ENCODE measurements at places on chromosomes 7 and 10.

- no peak for DNase-seq
These were observed 5.8 kb upstream of the FEZF1 start for GRCh38 chr7:122310119-122311021.

- no peak for DNase-seq
These were observed 450.6 kb downstream of the DNAJB9 start for GRCh38 chr7:109020251-109020650.

DNA sequence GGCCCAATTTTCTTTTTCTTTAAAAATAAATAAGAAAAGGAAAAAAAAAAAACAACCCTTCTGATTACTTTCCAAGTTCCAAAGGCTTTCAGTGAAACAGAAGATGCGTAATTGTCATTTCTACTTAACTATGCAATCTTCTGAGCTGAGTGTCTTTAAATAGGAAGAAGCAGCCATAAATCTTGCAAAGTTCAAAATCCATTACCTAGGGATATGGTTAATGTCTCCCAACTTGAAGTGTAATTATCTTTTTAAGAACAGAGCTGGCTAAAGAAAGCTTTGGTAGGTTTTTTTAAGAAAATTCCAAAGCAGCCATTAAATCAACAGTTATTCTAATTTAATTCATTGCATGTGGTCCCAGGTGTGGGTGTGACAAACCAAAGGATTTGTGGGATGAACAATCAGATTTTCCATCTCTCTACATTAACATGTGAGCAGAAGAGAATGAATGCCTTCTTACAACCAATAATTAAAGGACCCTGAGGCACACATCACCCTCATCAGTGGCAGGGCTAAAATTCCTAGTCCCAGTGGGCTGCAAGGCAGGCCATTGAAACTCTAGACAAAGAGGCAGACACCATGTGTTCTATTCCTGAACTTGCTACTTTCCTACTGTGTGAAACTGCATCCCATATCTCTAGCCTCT is 419.2 kb downstream of the REEP3 start:
- DNase-seq: no peak

DNA sequence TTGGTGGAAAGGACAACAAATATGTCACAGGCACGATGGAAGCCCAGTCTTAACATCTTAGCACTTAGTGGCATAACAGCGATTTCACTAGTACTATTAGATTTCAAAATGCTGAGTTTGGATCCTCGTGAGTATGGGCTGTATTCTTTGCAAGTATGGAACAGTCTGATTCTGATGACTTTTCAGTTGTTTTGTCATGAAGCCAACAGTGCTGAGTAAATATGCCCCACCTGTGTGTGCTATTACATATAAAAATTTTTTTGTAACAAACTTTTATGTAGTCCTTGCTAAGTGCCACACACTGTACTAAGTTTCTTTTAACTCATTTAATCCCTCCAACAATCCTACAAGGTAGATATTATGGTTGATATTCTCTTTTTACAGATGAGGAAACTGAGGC is 30.8 kb downstream of the MTURN start:
- DNase-seq: no peak

DNA sequence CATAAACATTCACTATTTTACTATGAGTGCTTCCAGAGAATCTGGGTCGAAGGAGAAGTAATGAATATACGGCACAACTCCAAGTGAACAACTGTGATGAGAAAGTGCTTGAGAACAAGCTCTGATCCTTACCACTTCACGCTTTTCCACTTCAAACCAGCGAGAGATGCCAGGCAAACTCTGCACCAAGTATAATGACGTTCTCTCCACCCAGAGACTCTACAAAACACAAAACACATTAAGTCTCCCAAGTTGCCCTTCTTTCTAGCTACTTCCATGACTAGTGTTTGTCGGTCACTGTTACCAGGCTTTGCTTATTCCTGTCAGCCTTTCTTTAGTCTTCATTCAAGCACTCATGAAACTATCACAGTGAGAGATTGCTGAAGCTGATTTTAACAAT is 193.1 kb upstream of the IMMP2L start:
- no peak for DNase-seq

GRCh38 chr10:78916227-78916626 is 152.5 kb upstream of the ZMIZ1 start:
- no peak for DNase-seq

DNA sequence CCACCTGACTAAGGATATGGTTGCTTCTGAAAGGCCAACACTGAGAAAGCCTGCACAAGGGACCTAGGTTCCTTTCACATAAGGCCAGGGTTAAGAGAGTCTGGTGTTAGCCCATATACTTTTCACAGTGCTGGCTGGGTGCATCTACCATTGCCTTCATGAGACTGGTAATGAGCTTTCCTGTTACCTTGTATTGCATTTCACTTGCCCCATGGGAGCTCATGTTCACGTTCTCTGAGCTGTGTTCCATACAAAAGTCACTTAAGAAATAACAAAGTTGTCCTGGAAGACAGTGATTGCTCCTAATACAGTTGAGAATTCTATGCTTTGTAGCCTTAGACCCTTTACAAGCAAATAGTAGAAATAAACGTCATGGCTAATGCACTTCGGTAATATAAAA is 337.8 kb upstream of the TEX47 start:
- DNase-seq: no peak

DNA sequence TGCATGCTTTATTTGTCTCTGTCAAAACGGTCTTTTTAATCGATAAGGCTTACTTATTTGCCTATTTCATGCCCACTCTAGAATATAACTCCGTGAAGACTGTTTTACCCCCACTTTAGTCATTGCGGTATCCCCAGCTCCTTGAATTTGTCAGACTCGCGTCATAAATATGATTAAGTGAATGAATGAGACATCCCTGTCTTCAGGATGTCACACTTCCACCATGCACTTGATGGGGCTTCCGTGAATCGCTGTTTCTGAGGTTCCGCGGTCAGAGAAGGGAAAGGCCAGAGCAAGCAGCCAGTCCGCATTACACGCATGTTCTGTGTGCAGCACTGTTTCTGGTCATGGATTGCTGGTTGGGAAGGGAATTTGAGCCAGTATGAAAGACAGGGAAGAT is 138.8 kb downstream of the CELF2 start:
- DNase-seq: no peak

DNA sequence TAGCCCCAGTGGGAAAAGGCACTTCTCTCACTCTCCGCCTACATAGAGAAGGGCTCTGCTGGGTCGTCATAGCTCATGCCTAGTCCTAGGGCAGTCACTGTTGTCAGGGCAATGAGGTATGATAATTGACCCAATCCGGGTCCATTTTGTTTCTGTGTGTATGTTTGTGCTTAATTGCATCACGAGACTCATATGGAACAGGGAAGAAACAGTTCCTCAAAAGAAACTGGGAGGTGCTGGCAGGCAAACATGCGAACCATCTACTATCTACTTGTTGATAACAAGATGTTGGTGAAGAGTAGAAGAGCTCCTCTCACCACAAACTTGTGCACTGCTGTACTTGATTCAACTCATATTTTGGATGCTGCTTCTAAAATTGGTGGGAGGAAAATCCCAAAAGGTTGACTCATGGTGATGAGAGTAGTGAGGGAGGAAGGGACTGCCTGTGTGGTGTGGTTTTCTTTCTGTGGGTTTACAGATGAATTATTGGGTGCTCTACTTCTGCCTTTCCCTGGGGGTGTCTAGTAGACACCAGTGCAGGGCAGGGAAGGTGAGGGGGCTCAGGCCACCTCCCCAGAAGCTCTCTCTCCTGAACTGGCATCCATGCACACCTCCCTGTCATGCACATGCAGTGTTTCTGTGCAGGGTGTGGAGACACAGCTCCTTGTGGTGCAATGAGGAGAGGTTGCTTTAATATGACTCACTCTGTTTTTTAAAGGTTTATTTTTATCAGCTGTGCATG is 29.4 kb downstream of the LSMEM1 start:
- DNase-seq: no peak

GRCh38 chr10:8054494-8055407 is at the start of gene GATA3:
Gene GATA3, plus strand, starts transcription at chr10:8054688. Its CDS starts 968 bp downstream, at chr10:8055656.
- DNase-seq: no peak

DNA sequence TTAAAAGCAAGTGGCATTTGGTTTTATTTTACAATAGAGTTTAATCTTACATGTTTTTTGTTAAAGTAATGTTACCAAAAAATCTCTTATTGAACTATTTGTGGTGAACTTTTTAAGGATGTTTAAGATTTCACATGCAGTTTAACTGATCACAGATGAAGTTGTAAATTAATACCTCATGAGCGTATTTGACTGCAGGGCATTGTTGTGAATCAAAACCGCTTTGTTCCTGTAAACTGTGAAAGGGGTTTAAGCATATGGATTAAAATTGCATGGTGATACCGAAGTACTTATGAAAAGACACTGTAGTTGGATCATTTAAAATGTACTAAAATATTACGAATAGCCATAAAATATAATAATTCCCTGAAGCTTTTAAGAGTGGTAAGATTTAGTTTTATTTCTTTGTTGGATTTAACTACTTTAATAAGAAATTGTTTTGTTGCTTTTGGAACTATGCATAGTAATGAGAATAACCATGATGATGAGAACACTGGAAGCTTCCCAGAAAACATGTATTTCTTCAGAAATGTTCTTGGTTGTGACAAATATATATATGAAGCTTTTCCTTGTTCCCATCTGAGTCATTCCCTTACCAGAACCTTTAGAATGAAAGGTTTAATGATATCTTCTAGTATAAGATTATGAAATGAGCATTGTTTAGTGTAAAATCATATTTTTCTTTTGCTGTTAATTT is 131.3 kb downstream of the ADK start:
- DNase-seq: no peak

DNA sequence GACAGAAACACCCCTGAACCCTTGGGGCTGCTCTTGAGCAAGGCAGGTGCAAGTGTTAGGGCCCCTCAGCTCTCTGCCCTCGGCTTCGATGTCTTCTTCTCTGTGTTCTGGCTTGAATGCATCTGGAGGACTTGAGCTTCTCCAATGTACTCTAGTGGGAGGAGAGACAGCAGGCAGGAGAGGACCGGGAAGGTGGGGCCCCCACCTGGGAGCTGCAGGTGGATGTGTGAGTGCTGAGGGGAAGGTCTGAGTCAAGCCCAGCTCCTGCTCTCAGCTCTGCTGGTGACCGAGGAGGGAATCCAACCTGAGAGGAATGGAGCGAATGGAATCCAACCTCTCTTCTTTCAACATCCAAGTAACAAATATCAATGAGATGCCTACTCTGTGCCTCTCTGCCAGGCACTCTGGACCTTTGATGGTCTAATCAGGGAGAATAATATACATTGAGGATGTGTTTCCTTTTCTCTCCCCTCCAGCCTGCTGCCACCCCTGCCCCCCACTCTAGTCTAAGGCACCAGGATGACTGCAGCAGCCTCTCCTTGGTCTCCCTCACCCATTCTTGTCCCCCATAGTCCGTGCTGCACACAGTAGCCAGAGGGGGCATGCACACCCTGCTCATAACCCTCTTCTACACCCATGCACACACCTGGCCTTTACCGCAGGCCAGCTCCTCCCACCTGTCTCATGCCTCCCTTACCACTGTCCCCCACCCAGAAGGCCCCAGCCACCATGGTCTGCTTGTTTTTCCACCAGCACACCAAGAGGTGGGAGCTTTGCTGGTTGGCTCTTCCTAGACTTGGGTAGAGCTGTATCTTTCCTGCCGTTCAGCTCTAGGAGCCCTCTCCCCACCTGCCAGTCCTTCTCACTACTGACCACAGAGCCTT is 13.6 kb downstream of the TBATA start:
- DNase-seq: no peak

DNA sequence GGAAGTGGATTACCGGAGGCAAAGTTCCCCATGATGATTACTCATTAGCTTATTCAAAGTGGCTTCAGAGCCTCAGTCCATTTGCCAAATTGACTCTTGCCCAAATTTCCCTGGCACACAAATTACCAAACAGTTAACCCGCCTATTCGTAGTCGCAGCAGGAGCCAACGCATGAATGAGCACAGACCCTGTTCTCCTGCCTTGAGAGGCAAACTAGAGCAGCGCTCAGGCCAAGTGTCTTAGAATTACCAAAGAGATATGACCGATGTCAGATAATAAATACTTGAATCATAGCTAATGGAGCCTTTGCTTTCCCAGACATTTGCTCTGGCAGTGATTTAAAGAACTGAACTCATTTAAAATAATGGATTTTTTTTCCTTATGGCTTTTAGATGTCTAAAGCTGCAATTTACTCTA is 64.9 kb downstream of the CTTNBP2 start:
- no peak for DNase-seq

DNA sequence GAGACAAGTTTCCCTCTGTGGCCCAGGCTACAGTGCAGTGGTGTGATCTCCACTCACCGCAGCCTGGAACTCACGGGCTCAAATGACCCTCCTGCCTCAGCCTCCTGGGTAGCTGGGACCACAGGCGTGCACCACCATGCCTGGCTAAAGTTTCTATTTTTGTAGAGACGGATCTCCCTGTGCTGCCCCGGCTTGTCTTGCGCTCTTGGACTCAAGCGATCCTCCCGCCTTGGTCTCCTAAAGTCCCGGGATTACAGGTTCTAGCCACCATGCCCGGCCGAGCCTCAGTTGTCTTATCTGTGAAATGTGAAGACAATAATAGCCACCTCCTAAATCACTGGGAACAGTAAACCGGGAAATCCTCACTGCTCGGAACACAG is 88.1 kb downstream of the FOXL3 start:
- DNase-seq: no peak

GRCh38 chr10:26067680-26068079 is 133.7 kb downstream of the MYO3A start:
- no peak for DNase-seq

- DNase-seq: no peak
These were observed 3.7 kb upstream of the HNRNPH3 start for GRCh38 chr10:68327889-68328786.

- no peak for DNase-seq
These were observed 55.1 kb downstream of the ABI1 start for GRCh38 chr10:26805567-26806245.

- no peak for DNase-seq
These were observed 254.8 kb downstream of the PHF14 start for GRCh38 chr7:11228515-11228914.

DNA sequence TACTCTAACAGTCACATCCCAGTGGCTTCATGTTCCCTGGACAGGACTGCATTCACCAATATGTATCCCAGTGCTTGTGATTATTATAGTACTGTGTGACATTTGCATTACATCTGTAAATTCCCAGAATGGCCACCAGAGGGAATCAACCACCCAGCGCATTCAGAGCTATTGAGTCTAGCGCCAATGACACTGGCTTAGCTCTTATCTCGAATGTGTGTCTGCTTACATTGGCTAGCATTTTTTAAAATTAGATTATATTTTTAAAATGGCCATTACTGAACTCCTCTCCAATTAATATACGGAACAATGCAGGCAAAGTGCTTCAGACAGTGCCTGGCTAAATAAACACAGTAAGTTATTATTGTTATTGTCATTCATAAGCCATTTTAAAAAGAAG is 36.3 kb downstream of the TRIL start:
- peak; percentile 47 for DNase-seq

GRCh38 chr7:15685358-15686294 is 857 bp downstream of the MEOX2 start:
- DNase-seq: no peak
